ENCODE measurements at places on chromosomes 1 and 21. TPM values are rescaled to one million over a fixed set of nuclear protein-coding genes. Genes with fewer than 3 reads are reported as not detected.

The CLCA1 gene
- total RNA-seq: not detected

The SH2D2A gene
- 1.7 TPM for total RNA-seq

The SPRR5 gene
- total RNA-seq: not detected

The SEMA4A gene
- total RNA-seq: 25.4 TPM

The APOBEC4 gene
- 0.26 TPM for total RNA-seq

The CD84 gene
- 17.2 TPM for total RNA-seq

The KRTAP13-1 gene
- not detected for total RNA-seq

The CACHD1 gene
- 17.9 TPM for total RNA-seq

The CRNN gene
- not detected for total RNA-seq

The TNN gene
- total RNA-seq: not detected

The CD164L2 gene
- 4.0 TPM for total RNA-seq

The AMPD1 gene
- not detected for total RNA-seq

The SUSD4 gene
- total RNA-seq: 2.0 TPM

The PDC gene
- not detected for total RNA-seq

GRCh38 chr1:2859219-2859880, 57.9 kb upstream of the TTC34 start:
- H3K4me1 ChIP-seq: no peaks in the 10 kb centered on the region
- H3K36me3 ChIP-seq: no peaks in the 10 kb centered on the region
- no peak overlapping the region for H3K4me3 ChIP-seq
- H3K27ac ChIP-seq: no peak overlapping the region

DNA sequence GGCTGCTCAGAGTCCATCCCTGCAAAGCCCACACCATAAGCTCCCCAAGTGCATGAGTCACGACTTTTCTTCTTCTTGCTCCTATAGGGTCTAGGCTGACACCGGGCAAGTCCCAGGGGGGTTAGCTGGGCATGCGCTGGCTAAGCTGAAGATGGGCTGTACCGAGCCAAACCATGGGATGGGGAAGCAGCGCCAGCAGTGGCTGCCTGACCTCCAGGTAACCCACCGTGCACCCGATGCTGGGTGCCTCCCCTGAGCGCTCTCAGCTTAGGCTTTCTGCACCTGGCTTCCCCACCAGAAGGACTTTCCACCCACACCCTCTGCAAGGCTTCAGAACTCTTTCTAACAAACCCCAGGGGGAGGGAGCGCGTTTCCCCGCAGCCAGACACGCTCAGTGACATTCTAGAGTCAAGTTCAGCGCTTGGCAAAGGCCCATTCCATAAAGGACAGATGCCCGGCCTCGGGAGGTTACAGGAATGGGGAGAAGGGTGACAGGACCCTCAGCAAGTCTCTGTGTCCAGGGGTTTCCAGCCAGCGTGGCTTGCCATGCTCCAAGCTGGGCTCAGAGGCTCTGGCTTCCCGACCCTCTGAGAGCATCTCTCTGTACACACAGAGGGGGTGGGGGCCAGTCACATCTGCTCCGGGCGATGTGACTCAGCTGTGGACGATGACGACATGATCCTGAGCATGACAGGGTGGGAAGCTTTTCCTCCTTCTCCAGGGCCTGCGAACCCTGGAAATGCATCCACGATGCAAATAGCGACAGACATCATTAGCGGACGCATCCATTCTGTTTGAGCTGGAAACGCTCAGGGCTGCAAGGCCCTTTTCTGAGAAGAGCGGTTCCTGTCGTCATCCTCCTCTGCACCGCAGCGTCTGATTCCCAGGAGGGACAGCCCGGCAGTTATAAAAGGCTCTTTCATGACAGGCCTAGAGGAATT, 107.8 kb downstream of the SIK1 start:
- H3K27ac ChIP-seq: no peak overlapping the region
- DNase-seq: no peak
- H3K4me3 ChIP-seq: no peak overlapping the region
- H3K27me3 ChIP-seq: no peaks in the 10 kb centered on the region
- no peaks in the 10 kb centered on the region for H3K36me3 ChIP-seq

GRCh38 chr1:95679262-95679661, 445.3 kb downstream of the RWDD3 start:
- H3K27ac ChIP-seq: no peak overlapping the region
- H3K4me1 ChIP-seq: no peaks in the 10 kb centered on the region
- no peak overlapping the region for H3K4me3 ChIP-seq
- H3K36me3 ChIP-seq: no peaks in the 10 kb centered on the region

DNA sequence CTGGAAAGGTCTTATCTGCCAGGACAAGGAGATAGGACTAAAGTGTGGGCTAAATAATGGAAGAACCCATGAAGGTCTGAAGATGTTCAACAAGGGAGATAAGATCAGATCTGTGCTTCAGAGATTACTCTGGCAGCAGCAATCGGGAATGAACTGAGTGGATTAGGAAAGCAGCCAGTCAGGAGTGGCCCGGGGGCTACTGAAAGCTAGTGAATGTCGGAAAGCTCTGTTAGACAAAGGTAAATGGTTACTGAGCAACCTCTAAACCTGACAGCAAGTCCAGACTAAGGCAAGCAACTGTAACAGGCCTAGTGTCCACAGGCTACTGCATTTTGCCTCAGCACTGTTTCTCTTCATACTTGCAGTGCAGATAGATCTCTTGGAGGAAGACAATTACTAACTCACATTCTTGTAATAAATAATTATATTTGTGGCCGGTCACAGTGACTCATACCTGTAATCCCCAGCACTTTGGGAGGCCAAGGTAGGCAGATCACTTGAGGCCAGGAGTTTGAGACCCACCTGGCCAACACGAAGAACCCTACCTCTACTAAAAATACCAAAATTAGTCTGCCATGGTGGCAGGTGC, 12.5 kb downstream of the IQGAP3 start:
- peaks cover 15% of the 10 kb centered on the region for H3K36me3 ChIP-seq
- no peaks in the 10 kb centered on the region for H3K4me1 ChIP-seq
- H3K27me3 ChIP-seq: no peaks in the 10 kb centered on the region
- no peak overlapping the region for H3K4me3 ChIP-seq
- no peak for DNase-seq
- no peak overlapping the region for H3K27ac ChIP-seq

- no peaks in the 10 kb centered on the region for H3K36me3 ChIP-seq
- peaks cover 8% of the 10 kb centered on the region for H3K4me1 ChIP-seq
- DNase-seq: no peak
Measured at GRCh38 chr1:151147132-151147503, 687 bp upstream of the SEMA6C start.

- H3K36me3 ChIP-seq: peaks cover 11% of the 10 kb centered on the region
- no peak for DNase-seq
- H3K4me3 ChIP-seq: no peak overlapping the region
- peaks cover 80% of the 10 kb centered on the region for H3K4me1 ChIP-seq
Measured at GRCh38 chr1:29176576-29176975, 5.1 kb downstream of the SRSF4 start.

GRCh38 chr21:20617130-20617529, 381.1 kb upstream of the NCAM2 start:
- no peak for DNase-seq
- H3K27ac ChIP-seq: no peak overlapping the region
- H3K4me1 ChIP-seq: no peaks in the 10 kb centered on the region

- DNase-seq: no peak
- H3K36me3 ChIP-seq: no peaks in the 10 kb centered on the region
- H3K4me1 ChIP-seq: peaks cover 13% of the 10 kb centered on the region
- no peak overlapping the region for H3K4me3 ChIP-seq
Measured at GRCh38 chr1:108817016-108817415, 39.9 kb downstream of the AKNAD1 start.

- H3K4me3 ChIP-seq: no peak overlapping the region
- no peaks in the 10 kb centered on the region for H3K36me3 ChIP-seq
- H3K4me1 ChIP-seq: no peaks in the 10 kb centered on the region
- DNase-seq: no peak
Measured at GRCh38 chr21:16522548-16522947, 792.8 kb downstream of the USP25 start.

DNA sequence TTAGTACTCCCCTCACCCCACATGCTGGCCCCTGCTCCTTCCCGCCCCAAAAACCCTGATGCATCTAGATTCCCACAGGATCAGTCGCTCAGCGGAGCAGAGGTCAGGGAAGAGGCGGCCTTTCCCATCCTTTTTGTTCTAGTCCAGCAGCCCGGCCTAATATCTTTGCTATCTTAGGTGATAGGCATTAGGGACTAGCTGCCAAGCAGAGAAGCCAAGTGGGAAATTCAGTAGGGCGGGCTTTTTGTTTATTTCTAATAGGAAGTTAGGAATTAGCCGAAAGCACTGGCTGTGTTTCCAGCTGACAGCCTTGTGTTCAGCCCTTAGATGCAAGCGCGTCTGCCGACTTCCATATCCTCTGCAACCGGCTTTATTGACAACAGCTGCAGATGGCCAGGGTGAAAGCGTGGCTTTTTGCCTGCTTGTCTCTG, 59.0 kb upstream of the BCAR3 start:
- no peaks in the 10 kb centered on the region for H3K36me3 ChIP-seq
- H3K4me1 ChIP-seq: no peaks in the 10 kb centered on the region
- H3K4me3 ChIP-seq: no peak overlapping the region
- no peak overlapping the region for H3K27ac ChIP-seq
- no peaks in the 10 kb centered on the region for H3K27me3 ChIP-seq
- no peak for DNase-seq

- H3K27ac ChIP-seq: no peak overlapping the region
- DNase-seq: no peak
- no peaks in the 10 kb centered on the region for H3K4me1 ChIP-seq
Measured at GRCh38 chr1:12327566-12327965, 97.7 kb downstream of the VPS13D start.

GRCh38 chr21:29295066-29295650, 3.6 kb upstream of the BACH1 start:
- no peak overlapping the region for H3K27ac ChIP-seq
- H3K27me3 ChIP-seq: no peaks in the 10 kb centered on the region
- H3K36me3 ChIP-seq: no peaks in the 10 kb centered on the region
- no peak for DNase-seq

DNA sequence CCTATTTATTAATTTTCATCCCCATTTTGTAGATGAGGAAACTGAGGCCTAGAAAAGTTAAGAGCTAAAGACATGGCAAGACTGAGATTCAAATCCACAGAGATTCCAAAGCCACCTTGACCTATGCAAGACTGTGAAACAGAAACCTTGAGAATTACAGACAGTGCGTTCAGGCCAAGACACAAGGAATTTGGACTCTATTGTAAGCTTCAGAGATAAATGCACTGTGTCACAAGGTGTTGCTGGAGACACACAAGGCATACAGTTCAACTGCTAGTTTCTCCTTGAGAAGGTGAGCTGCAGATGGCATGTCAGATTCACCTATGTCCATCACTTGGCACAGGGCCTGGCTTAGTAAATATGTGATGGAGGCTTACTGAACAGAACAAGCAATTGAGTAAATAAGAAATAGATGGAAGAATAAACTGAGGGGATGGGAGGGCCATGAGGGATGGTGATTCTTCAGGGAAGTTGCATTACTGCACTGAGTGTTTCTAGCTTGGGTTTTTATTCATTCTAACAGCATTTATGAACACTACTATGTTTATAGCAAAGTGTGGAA, 215.0 kb downstream of the DAB1 start:
- H3K27me3 ChIP-seq: no peaks in the 10 kb centered on the region
- no peaks in the 10 kb centered on the region for H3K4me1 ChIP-seq
- no peak for DNase-seq

DNA sequence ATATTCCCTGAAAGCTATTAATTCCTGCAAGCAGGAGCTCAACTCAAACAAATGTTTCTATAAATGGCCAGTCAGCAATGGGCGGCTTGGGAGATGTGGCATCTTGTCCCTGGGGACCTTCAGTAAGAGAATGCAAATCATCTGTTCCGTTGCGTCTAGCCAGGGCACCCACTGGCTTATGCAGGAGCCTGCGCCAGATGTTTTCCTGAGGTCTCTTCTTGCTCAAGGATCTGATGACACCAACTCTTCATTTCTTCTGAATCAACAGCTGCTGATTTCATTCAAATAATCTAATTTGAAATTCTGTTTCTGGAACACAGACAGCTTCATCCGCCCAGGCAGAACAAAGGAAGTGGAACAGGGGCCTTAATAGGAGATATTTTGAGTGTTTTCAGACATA, 70.0 kb upstream of the AJAP1 start:
- no peak for DNase-seq
- no peaks in the 10 kb centered on the region for H3K4me1 ChIP-seq
- H3K4me3 ChIP-seq: no peak overlapping the region
- no peaks in the 10 kb centered on the region for H3K36me3 ChIP-seq
- H3K27ac ChIP-seq: no peak overlapping the region

GRCh38 chr1:204979891-204980649, 62.9 kb upstream of the CNTN2 start:
- H3K4me1 ChIP-seq: peaks cover 7% of the 10 kb centered on the region
- H3K4me3 ChIP-seq: no peak overlapping the region
- H3K27me3 ChIP-seq: peaks cover 14% of the 10 kb centered on the region
- H3K36me3 ChIP-seq: no peaks in the 10 kb centered on the region
